T-helper 17 cell (primary cell): ENCODE measurements at places on chromosomes 12 and 14. TPM values are rescaled to one million over a fixed set of nuclear protein-coding genes. Genes with fewer than 3 reads are reported as not detected.
A peak's percentile ranks its signal among the peaks of the same experiment; 100 is the strongest.

DNA sequence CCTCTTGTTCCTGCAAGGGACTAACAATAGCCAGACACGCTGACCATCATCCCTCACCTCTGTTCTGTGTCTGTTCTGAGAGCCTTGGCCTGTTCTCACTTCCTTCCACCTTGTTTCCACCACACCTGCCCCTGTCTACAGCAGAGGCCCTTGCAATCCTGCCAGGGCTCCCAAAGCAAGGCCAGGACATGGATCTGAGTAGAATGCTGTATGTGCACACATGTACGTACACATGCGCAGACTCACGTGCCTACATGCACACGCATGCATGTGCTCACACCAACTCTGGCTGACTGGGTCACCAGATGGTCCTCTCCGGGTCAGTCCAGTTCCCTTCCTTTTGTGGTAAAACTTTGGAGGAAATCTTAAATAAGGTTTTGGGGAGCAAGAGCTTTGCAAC, 133.0 kb upstream of the C14orf180 start:
- H3K27me3 ChIP-seq: peaks cover 17% of the 10 kb centered on the region
- DNase-seq: no peak
- peaks cover 2% of the 10 kb centered on the region for H3K4me1 ChIP-seq
- H3K27ac ChIP-seq: no peak overlapping the region
- no peaks in the 10 kb centered on the region for H3K36me3 ChIP-seq

GRCh38 chr12:48336564-48336963, 14.2 kb downstream of the ZNF641 start:
- DNase-seq: no peak
- H3K4me3 ChIP-seq: no peak overlapping the region
- H3K4me1 ChIP-seq: peaks cover 8% of the 10 kb centered on the region

The ETNK1 gene
- total RNA-seq: 52.9 TPM

DNA sequence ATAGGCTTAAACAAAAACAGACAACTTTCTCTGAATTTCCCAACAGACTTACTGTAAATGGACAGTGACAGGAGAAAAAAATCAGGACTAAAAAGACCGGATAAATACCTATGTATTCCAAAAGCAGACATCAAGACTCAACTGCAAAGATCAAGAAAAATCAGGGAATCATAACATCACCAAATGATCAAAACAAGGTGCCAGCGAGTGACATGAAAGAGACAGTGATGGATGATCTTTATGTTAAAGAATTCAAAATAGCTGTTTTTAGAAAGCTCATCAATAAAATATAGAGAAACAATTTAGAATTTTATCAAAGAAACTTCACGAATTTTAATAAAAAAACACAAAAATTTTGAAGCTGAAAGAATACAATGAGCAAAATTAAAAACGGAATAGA, 952.5 kb upstream of the ATXN7L3B start:
- H3K36me3 ChIP-seq: no peaks in the 10 kb centered on the region
- no peak overlapping the region for H3K27ac ChIP-seq
- no peak for DNase-seq
- no peaks in the 10 kb centered on the region for H3K27me3 ChIP-seq
- H3K4me3 ChIP-seq: no peak overlapping the region

The MAP3K9 gene
- total RNA-seq: 7.7 TPM

The SLC39A9 gene
- total RNA-seq: 31.0 TPM

The KRT83 gene
- total RNA-seq: not detected

DNA sequence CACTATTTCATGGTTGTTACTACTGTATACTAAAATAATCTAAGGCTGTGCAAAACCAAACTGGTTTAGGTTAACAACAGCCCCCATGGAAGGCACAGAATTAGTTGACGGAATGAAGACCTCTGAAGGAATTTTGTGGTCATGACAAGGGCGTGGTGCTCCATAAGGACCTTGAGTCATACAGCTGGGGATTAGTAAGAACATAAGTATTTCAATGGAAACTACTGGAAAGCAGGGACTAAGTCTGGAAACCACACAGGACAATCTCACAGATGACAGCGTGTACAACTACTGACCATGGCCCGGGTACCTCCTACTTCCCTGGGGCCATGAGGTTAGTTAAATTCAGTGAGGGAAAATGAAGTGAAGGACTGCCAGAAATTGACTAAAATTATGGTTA, 98.5 kb upstream of the PLEKHA5 start:
- H3K27ac ChIP-seq: no peak overlapping the region
- no peaks in the 10 kb centered on the region for H3K36me3 ChIP-seq
- peaks cover 7% of the 10 kb centered on the region for H3K27me3 ChIP-seq

GRCh38 chr12:2801044-2801783, 6.4 kb downstream of the FKBP4 start:
- DNase-seq: no peak
- H3K27me3 ChIP-seq: no peaks in the 10 kb centered on the region
- peaks cover 20% of the 10 kb centered on the region for H3K4me1 ChIP-seq

The RASSF8 gene
- 0.05 TPM for total RNA-seq

DNA sequence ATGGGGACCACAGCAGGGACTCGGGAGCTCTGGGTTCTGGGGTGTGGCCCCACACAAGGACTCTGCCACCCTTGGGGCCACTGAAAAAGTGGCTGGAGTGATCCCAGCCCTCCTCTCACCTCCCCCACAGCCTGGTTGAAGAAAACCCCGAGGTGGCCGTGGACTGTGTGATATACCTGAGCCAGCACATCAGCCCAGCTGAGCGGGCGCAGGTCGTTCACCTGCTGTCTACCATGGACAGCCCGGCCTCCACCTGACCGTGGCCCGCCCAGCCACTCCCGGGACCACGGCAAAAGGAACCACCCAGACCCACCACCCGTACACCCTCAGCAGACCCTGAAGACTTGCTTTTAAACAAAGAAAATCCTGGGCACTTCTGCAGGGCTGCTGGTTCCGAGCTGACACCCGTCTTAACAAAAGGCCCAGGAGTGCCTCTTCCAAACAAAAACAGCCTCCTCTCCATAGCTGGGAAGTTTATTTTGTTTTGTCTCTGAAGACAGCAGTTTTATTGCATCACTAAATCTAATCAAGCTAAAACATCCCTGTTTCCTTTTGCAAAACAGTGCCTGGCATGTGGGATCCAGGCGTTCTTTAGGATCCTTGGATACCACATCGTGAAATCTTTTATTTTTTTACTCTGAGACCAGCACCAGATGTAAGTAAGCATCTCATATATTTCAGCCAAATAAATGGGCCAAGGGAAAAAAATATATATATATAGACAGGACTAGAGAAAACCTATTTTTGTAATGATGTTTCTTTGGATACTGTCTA, 42.8 kb downstream of the FOXN4 start:
- H3K27me3 ChIP-seq: no peaks in the 10 kb centered on the region
- no peak overlapping the region for H3K4me3 ChIP-seq
- H3K27ac ChIP-seq: no peak overlapping the region
- H3K4me1 ChIP-seq: no peaks in the 10 kb centered on the region

DNA sequence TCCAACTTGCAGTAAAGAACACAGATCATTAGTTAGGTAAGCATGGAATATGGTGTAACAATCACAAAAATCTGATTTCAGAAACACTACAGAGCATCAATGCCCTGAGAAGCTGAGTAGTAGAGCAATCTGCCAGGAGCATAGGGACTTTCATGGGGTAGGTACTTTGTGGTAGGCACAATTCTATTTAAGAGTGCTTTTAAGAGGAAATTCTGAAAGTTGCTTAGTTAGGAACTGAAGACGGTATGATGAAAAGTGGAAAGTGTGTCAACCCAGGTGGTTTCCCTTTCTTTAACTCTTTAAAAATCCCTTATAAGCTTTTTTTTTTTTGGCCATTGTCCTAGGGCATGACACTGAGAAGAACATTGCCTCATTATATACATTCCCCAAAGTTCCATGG, 535.7 kb upstream of the FBXO33 start:
- H3K36me3 ChIP-seq: no peaks in the 10 kb centered on the region
- no peak overlapping the region for H3K4me3 ChIP-seq
- DNase-seq: no peak
- H3K4me1 ChIP-seq: no peaks in the 10 kb centered on the region

The GALNT6 gene
- total RNA-seq: 7.0 TPM

GRCh38 chr12:14982991-14983390, 10.1 kb downstream of the PDE6H start:
- H3K4me3 ChIP-seq: peak overlapping the region; percentile 5
- peak overlapping the region; percentile 19 for H3K27ac ChIP-seq
- no peak for DNase-seq
- peaks cover 5% of the 10 kb centered on the region for H3K27me3 ChIP-seq

GRCh38 chr14:51552275-51552674, 99.4 kb upstream of the FRMD6 start:
- no peak for DNase-seq
- no peaks in the 10 kb centered on the region for H3K36me3 ChIP-seq
- H3K27ac ChIP-seq: no peak overlapping the region
- H3K4me1 ChIP-seq: no peaks in the 10 kb centered on the region
- H3K27me3 ChIP-seq: peaks cover 49% of the 10 kb centered on the region
- no peak overlapping the region for H3K4me3 ChIP-seq

GRCh38 chr12:56374726-56375597, 12.3 kb upstream of the APOF start:
- DNase-seq: no peak
- no peak overlapping the region for H3K27ac ChIP-seq

The IFI27L2 gene
- total RNA-seq: 21.5 TPM

The NTF3 gene
- not detected for total RNA-seq

DNA sequence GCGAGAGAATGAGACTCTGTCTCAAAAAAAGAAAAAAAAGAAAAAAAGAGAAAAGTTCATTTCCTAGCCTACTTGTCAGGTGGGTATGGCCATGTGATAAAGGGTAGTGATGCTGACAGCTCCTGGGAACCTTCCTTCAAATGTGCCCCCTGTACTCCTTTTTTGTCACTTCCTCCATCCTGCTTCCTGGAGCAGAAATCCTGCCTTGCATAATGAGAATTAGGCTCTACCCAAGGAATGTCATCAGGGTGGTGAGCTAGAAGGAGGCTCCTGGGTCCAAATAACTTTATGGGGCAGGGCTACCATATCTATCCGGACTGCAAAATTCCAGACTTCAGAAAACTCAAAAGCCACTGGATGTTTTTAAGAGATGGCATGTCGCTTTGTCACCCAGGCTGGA, 27.8 kb upstream of the FBXO34 start:
- no peak overlapping the region for H3K27ac ChIP-seq
- peaks cover 5% of the 10 kb centered on the region for H3K36me3 ChIP-seq
- H3K27me3 ChIP-seq: peaks cover 44% of the 10 kb centered on the region
- peaks cover 3% of the 10 kb centered on the region for H3K4me1 ChIP-seq
- no peak for DNase-seq
- H3K4me3 ChIP-seq: no peak overlapping the region

DNA sequence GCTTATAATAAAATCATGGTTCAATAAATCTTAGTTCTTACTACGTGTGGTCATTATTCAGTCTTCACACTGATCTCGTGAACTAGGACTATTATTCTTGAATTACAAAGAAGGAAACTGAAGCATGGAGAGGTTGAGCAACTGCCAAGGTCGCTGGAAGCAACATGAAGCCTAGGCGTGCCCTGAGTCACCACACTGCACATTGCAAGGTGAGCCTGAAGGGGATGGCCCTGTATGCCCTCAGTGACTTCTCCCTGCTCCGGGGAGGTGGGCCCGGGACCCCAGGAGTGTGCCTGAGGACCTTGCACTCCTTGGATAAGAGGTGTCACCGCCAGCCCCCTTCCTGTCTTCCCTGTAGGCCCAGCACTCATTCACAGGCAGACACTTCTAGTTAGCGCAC, 161.6 kb downstream of the CACNA1C start:
- H3K27me3 ChIP-seq: peaks cover 60% of the 10 kb centered on the region
- no peaks in the 10 kb centered on the region for H3K36me3 ChIP-seq
- H3K4me1 ChIP-seq: no peaks in the 10 kb centered on the region
- H3K4me3 ChIP-seq: no peak overlapping the region
- H3K27ac ChIP-seq: no peak overlapping the region

DNA sequence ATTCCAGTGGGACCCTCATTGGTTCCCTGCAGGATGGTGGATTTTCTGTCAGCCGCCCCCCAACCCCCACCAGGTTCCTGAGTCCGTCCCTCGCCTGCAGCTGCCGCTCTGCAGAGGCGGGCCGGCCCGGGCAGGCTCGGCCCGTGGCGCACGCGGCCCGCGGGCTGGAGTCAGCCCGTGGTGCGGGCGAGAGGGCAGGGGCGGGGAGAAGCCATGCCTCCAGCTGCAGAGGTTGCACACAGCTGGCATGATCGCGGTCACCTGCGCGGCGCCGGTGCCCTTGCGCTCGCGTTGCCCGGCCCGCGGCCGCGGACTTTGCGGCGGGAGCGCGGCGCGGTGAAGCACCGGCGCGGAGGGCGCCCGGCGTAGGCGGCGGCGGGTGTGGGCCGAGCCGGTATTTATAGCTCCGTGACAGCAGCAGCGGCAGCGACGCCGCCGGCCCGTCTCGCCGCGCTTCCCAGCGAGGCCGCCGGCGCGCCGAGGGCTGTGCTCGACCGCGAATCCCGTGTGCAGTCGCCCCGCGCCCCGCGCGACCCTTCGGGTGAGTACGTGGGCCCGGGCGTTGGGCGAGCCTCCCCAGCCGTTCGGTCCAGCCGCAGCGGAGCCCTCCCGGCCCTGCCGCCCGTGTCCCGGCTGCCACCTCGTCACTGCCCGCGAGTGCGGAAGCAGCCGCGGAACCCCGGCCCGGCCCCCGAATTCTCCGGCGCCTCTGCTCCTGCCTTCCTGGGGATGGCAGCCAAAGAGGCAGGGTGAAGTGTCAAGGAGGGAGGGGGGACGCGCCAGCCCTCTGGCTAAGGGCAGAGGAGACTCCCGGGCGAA, at the start of gene TMEM117:
TMEM117 (plus strand) TSS at position 426 of the 819 bp plus-strand sequence.
- peak; percentile 51 for DNase-seq
- H3K4me1 ChIP-seq: peaks cover 42% of the 10 kb centered on the region
- no peaks in the 10 kb centered on the region for H3K27me3 ChIP-seq
- peak within 1 kb of the TSS; percentile 90 for H3K4me3 ChIP-seq

DNA sequence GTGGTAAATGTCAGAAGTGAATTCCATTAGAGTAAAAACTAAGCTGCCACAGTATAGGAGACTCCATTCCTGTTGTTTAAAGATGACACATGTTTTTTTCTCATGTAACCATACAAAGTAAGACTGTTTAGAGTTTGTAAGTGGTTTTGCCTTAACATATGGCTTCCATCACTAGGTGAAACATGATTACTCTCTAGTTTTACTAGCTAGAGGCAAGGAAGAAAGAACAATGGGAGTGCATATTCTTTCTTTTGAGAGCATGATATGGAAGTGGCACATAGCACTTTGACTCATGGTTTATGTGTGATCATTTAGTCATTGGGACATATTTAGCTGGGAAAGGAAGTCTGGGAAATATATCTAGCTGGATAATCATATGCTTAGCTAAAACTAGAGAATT, 7.7 kb downstream of the ATF7IP start:
- peak overlapping the region; percentile 99 for H3K27ac ChIP-seq
- no peaks in the 10 kb centered on the region for H3K27me3 ChIP-seq
- peak overlapping the region; percentile 58 for H3K4me3 ChIP-seq
- H3K36me3 ChIP-seq: peaks cover 3% of the 10 kb centered on the region
- DNase-seq: no peak

The SGPP1 gene
- 14.2 TPM for total RNA-seq

GRCh38 chr12:101570047-101570446, 24.7 kb upstream of the MYBPC1 start:
- DNase-seq: no peak
- H3K36me3 ChIP-seq: no peaks in the 10 kb centered on the region
- peaks cover 39% of the 10 kb centered on the region for H3K27me3 ChIP-seq
- no peak overlapping the region for H3K4me3 ChIP-seq
- no peaks in the 10 kb centered on the region for H3K4me1 ChIP-seq
- no peak overlapping the region for H3K27ac ChIP-seq

- peak within 1 kb of the TSS; percentile 24 for H3K27ac ChIP-seq
- H3K4me1 ChIP-seq: peaks cover 6% of the 10 kb centered on the region
- H3K27me3 ChIP-seq: peaks cover 5% of the 10 kb centered on the region
- peak; percentile 20 for DNase-seq
Measured at GRCh38 chr14:67411820-67412421, at the start of gene PLEK2. TSS of gene PLEK2 (minus strand) at chr14:67412165. CDS start at chr14:67412059, 106 bp downstream.

- no peaks in the 10 kb centered on the region for H3K36me3 ChIP-seq
- H3K27ac ChIP-seq: no peak overlapping the region
- no peak for DNase-seq
- peaks cover 19% of the 10 kb centered on the region for H3K27me3 ChIP-seq
Measured at GRCh38 chr12:29640589-29641345, 143.0 kb downstream of the TMTC1 start.

The SLC6A13 gene
- 0.72 TPM for total RNA-seq
